Uterus (tissue), 4 donors: ENCODE measurements at places on chromosomes 5 and 9. TPM values are rescaled to one million over a fixed set of nuclear protein-coding genes. Genes with fewer than 3 reads are reported as not detected.
A peak's percentile ranks its signal among the peaks of the same experiment; 100 is the strongest.

DNA sequence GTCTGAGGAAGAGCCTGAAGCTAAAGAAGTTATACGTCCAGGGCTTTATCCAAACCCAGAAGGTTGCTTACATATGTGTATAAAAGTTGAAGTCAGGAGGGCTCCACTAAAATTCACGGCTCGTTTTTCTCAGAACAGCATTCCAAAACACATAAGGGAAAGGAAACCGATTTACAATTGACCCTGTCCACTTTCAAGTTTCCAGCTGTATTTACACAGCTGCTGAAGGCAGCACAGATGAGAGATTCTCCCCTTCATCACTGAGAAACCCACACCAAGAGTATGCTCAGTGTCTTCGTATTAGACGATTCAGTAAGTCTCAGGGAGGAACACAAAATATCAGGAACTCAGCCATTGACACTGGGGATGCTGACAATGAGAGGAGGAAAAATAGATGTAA lies 5.9 kb upstream of the NREP start:
- no peak overlapping the region for H3K4me3 ChIP-seq
- H3K27me3 ChIP-seq: no peaks in the 10 kb centered on the region
- H3K27ac ChIP-seq: no peak overlapping the region
- no peaks in the 10 kb centered on the region for H3K4me1 ChIP-seq

DNA sequence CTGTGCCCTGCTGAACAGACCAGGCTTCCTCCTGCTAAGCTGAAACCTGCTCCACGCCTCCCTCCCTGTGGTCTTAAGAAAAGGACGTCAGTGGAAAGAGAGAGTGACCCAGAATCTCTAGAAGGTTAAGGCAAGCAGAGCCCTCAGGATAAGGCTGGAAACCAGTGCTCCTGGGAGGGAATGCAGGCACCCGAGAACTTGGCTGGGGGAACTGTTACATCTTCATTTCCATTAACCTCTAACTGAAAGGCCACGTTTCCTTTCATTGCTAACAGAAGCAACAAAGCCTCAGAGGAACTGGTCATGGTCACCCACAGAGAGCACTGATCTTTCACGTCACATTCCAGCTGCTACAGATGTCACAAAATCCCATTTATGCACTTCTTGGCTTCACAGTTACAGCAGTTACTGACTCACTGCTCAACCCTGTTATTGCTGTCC lies 26.1 kb upstream of the AKNA start:
- no peaks in the 10 kb centered on the region for H3K36me3 ChIP-seq
- DNase-seq: no peak
- H3K4me1 ChIP-seq: peaks cover 4% of the 10 kb centered on the region

GRCh38 chr5:175113947-175114346 lies 330.0 kb downstream of the DRD1 start:
- H3K36me3 ChIP-seq: no peaks in the 10 kb centered on the region
- H3K4me3 ChIP-seq: no peak overlapping the region
- no peaks in the 10 kb centered on the region for H3K4me1 ChIP-seq
- H3K27me3 ChIP-seq: no peaks in the 10 kb centered on the region
- no peak for DNase-seq
- no peak overlapping the region for H3K27ac ChIP-seq

DNA sequence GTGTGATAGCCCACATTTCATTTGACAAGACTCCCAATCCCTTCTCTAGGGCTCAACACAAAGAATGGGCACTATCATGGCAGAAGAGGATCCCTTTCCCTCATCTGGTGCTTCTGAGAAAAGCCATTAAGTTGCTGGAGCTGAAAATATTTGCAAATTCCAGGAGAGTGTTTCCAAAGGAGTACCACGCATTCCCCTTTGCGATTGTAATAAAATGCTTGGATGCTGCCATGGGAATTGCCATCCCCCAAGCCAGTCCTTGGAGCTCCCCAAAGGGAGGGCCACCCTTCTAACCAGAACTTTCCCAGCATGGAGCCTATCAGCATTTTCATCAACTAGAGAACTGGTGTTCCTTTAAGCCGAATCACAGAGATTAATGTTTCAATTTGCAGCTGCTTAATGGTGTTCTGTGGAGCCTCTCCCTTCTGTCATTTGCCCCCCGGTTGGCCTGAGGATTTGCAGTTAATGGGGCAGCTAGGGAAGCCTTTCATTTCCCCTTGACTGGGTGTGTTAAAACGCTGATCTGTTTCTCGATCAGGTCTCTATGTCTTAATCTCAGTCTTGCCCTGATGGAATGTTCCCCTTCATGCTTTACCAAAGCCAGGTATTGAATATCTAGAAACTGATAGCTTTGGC lies 133.0 kb downstream of the ENC1 start:
- no peaks in the 10 kb centered on the region for H3K4me1 ChIP-seq
- DNase-seq: no peak
- no peak overlapping the region for H3K27ac ChIP-seq
- no peaks in the 10 kb centered on the region for H3K27me3 ChIP-seq

DNA sequence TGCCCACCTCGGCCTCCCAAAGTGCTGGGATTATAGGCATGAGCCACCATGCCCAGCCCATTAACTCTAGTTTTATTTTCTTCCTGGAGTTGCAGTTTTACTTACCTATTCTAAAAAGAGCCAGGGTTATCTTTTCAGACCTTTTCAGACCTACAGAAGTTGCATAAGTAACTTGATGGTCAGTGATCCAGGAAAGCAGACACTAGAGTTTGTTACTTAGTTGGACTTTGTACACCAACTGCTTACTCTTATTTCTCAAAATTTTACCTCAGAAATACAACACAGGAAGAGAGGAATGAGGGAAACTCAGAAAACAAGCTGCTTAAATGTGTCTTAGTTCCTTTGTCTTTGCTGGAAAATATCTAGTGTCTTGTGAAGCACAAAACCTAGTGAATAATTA lies 25.4 kb downstream of the RAD23B start:
- H3K27ac ChIP-seq: no peak overlapping the region
- H3K4me3 ChIP-seq: no peak overlapping the region
- no peaks in the 10 kb centered on the region for H3K27me3 ChIP-seq
- DNase-seq: no peak
- H3K36me3 ChIP-seq: no peaks in the 10 kb centered on the region

- no peaks in the 10 kb centered on the region for H3K4me1 ChIP-seq
- H3K27me3 ChIP-seq: no peaks in the 10 kb centered on the region
- H3K27ac ChIP-seq: no peak overlapping the region
Observed at GRCh38 chr5:173638126-173639040, 21.9 kb upstream of the BOD1 start.

- no peaks in the 10 kb centered on the region for H3K36me3 ChIP-seq
- no peaks in the 10 kb centered on the region for H3K4me1 ChIP-seq
- DNase-seq: no peak
- H3K27me3 ChIP-seq: no peaks in the 10 kb centered on the region
Observed at GRCh38 chr5:88226881-88227450, 41.7 kb downstream of the TMEM161B start.

DNA sequence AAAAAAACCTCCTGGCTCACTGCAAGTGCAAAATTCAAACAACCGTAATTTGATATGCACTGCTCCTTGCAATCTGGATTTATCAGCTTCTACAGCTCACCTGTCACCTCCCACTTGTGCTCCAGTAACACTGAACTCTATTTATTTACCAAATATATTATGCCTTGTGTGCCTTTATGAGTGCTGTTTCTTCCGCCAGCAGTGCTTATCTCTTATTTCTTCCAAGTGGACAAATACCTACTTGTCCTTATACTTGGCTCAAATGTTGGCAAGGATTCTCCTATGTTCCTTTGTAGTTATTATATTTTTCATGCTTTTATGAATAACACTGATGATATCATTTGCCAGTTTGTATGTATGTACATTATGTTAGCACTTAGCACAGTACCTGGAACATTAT lies 145.7 kb upstream of the ARRDC3 start:
- no peak overlapping the region for H3K27ac ChIP-seq
- H3K4me3 ChIP-seq: no peak overlapping the region
- DNase-seq: no peak

DNA sequence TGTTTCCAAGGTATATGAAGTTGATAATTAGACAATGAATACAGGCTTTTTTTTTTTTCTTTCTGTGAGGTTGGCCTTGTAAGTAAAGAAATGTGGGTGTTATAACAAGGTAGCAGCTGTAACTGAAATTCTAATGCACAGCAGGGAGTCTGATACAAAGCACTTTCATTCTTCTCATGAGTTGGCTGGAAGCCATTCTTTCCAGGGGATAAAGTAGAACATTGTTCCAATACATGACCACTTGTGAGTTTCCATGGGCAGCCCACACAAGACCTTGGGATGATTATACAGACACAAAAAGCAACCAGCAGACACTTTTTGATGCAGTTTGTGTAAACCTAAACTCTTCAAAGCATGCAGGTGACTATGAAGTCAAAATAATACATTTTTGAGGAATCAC lies 1785.9 kb upstream of the WWC1 start:
- H3K4me1 ChIP-seq: no peaks in the 10 kb centered on the region
- no peak overlapping the region for H3K4me3 ChIP-seq
- H3K36me3 ChIP-seq: no peaks in the 10 kb centered on the region
- no peak for DNase-seq

GRCh38 chr9:93682155-93682968 lies 106.0 kb downstream of the PHF2 start:
- peak; percentile 49 for DNase-seq
- no peaks in the 10 kb centered on the region for H3K27me3 ChIP-seq
- H3K4me3 ChIP-seq: no peak overlapping the region

DNA sequence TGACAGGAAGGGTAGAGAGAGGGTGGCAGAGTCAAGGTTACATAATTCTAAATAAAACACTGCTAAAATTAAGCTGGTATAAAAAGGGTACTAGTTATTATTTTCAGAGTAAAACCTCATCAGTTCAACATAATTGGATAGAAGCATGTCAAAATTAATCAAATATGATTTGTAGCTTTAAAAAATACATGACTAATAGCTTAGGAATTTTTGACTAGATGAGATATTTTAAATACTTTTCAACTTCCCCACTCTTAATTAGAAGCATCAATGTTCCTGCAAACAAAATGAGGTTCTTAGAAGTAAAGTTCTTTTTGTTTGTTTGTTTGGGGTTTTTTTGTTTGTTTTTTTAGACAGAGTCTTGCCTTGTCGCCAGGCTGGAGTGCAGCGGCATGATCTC lies 29.1 kb downstream of the HTR4 start:
- no peaks in the 10 kb centered on the region for H3K4me1 ChIP-seq
- no peaks in the 10 kb centered on the region for H3K36me3 ChIP-seq
- no peaks in the 10 kb centered on the region for H3K27me3 ChIP-seq
- no peak for DNase-seq
- H3K27ac ChIP-seq: no peak overlapping the region

- no peak for DNase-seq
- H3K36me3 ChIP-seq: no peaks in the 10 kb centered on the region
- H3K4me3 ChIP-seq: no peak overlapping the region
Observed at GRCh38 chr5:82265047-82265446, 13.1 kb downstream of the RPS23 start.

- H3K4me3 ChIP-seq: no peak overlapping the region
- H3K27me3 ChIP-seq: no peaks in the 10 kb centered on the region
- no peak for DNase-seq
- H3K36me3 ChIP-seq: no peaks in the 10 kb centered on the region
- H3K4me1 ChIP-seq: no peaks in the 10 kb centered on the region
- no peak overlapping the region for H3K27ac ChIP-seq
Observed at GRCh38 chr5:152529440-152529839, 124.4 kb upstream of the NMUR2 start.

DNA sequence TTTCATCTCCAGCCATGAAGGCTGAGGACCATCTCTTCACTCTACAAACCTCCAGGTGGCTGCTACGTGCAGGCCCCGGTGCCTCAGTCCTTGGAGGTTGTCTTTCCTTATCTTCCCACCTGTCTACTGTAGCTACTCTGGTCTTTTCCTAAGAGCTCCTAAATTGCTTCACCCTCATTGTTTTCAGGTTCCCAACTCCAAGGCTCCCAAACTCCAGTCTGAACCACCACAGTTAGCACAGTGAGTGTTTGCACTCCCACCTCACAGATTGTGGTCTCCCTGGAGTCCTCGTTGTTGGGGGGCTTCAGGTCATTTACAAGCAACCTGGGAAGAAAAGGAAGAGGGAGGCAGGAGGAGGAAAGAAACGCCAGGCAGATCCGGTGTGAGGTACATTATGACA lies 85.3 kb downstream of the NSUN2 start:
- no peaks in the 10 kb centered on the region for H3K36me3 ChIP-seq
- H3K4me3 ChIP-seq: no peak overlapping the region
- no peaks in the 10 kb centered on the region for H3K27me3 ChIP-seq
- DNase-seq: no peak
- no peak overlapping the region for H3K27ac ChIP-seq

- H3K4me3 ChIP-seq: no peak overlapping the region
- H3K27ac ChIP-seq: peak overlapping the region; percentile 31
- no peaks in the 10 kb centered on the region for H3K27me3 ChIP-seq
- no peaks in the 10 kb centered on the region for H3K36me3 ChIP-seq
- no peaks in the 10 kb centered on the region for H3K4me1 ChIP-seq
Observed at GRCh38 chr9:95764533-95765319, 110.8 kb upstream of the ERCC6L2 start.

Gene ZNF354C
- 5.9 TPM for total RNA-seq

Gene PCDHB13
- total RNA-seq: 6.2 TPM

Gene ZFAND5
- total RNA-seq: 172 TPM

Gene PCDHGA6
- 16.1 TPM for total RNA-seq

Gene LCN2
- not detected for total RNA-seq

Gene SOHLH1
- total RNA-seq: not detected

Gene KCNV2
- total RNA-seq: not detected
